Mammary microvascular endothelial cell (primary cell): ENCODE measurements at places on chromosomes 7 and 10. TPM values are rescaled to one million over a fixed set of nuclear protein-coding genes. Genes with fewer than 3 reads are reported as not detected.

LEP gene
- total RNA-seq = not detected in 2 replicates

CFAP58 gene
- total RNA-seq = 0.39 and 0.67 TPM in 2 replicates

ATP6V0A4 gene
- total RNA-seq = 0.10 and 0.13 TPM in 2 replicates

PROSER2 gene
- 21.5 and 26.4 TPM in 2 replicates for total RNA-seq

TSPAN13 gene
- 55.2 and 56.2 TPM in 2 replicates for total RNA-seq

SEPHS1 gene
- 32.6 and 43.7 TPM in 2 replicates for total RNA-seq

PNLIP gene
- not detected in 2 replicates for total RNA-seq

PRKCQ gene
- 0.05 and 0.07 TPM in 2 replicates for total RNA-seq

CYP26C1 gene
- total RNA-seq = 0.30 and 2.5 TPM in 2 replicates

SPDYE9 gene
- not detected in 2 replicates for total RNA-seq

ECD gene
- 30.6 and 36.9 TPM in 2 replicates for total RNA-seq

ITPRID1 gene
- total RNA-seq = not detected in 2 replicates

NPY gene
- not detected in 2 replicates for total RNA-seq

GNAT3 gene
- not detected in 2 replicates for total RNA-seq

IKZF1 gene
- total RNA-seq = not detected in 2 replicates

TMEM236 gene
- total RNA-seq = 0.79 and 0.80 TPM in 2 replicates

ANXA8 gene
- not detected in 2 replicates for total RNA-seq

FAM25C gene
- total RNA-seq = not detected in 2 replicates

DEPP1 gene
- 32.3 and 40.5 TPM in 2 replicates for total RNA-seq

C10orf105 gene
- total RNA-seq = not detected in 2 replicates

ZPBP gene
- not detected in 2 replicates for total RNA-seq

C10orf62 gene
- not detected in 2 replicates for total RNA-seq

PTPN20 gene
- total RNA-seq = not detected in 2 replicates

GPAM gene
- 4.5 and 5.4 TPM in 2 replicates for total RNA-seq

CCDC136 gene
- 0.07 and 0.79 TPM in 2 replicates for total RNA-seq

STEAP1B gene
- total RNA-seq = 47.8 and 49.8 TPM in 2 replicates

CHAT gene
- total RNA-seq = not detected in 2 replicates

WNT2 gene
- total RNA-seq = not detected in 2 replicates

ERCC6 gene
- 6.3 and 11.1 TPM in 2 replicates for total RNA-seq

FANK1 gene
- total RNA-seq = 0.54 and 1.9 TPM in 2 replicates

OPALIN gene
- total RNA-seq = not detected in 2 replicates

DNAH11 gene
- 4.6 and 8.5 TPM in 2 replicates for total RNA-seq

NRAP gene
- total RNA-seq = not detected in 2 replicates

CYP3A7 gene
- total RNA-seq = not detected in 2 replicates

RARRES2 gene
- total RNA-seq = not detected in 2 replicates

ABLIM1 gene
- 43.5 and 43.7 TPM in 2 replicates for total RNA-seq

MKLN1 gene
- 12.6 and 15.7 TPM in 2 replicates for total RNA-seq

CHCHD1 gene
- total RNA-seq = 55.3 and 57.4 TPM in 2 replicates
